ENCODE measurements at places on chromosomes 5 and 9.
A peak's percentile ranks its signal among the peaks of the same experiment; 100 is the strongest.

DNA sequence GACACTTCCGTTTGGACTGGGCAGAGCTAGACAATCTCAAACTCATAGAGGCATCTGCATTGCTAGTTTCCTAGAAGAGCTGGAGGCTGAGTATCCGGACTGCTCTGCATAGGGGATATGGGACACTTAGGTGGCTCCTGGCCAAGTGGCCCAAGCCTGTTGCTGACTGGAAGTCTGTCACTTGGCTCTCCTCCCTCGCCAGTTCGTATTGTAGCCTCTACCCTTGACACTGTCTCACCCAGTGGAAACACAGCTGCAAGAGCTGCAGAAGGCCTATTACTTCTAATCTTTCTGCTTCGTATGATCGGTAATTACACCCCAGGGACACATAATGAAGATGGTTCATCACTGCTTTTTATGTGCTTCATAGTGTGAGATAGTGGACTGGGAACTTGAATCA is 34.7 kb downstream of the ITGA1 start:
- DNase-seq: no peak

DNA sequence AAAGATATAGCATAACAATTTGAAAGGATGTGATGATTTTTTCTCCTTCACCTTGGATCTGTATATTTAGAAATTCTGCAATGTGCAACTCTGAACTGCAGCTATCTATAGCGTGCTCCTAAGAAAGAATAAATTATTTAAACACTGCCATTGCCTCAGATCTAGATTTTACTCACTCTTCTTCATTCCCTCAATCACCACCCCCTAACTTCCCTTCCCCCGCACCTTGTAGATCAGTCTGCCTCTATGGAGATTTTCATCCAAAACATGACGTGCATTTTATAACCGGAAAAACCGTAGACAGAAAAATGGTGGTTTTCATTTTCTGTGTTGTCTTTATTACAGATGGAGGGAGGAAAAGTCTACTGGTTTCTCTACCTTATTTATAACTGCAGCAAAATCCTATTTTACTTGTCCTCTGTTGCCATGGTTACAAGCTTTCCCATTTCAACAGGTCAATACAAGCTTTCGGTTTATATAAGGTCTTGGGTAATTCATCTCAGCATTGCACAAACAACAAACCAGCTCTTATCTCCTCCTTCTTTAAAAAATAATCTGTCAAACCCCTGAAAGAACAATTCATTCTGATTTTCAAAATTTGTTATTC is 480.0 kb downstream of the TAF11L14 start:
- DNase-seq: no peak

DNA sequence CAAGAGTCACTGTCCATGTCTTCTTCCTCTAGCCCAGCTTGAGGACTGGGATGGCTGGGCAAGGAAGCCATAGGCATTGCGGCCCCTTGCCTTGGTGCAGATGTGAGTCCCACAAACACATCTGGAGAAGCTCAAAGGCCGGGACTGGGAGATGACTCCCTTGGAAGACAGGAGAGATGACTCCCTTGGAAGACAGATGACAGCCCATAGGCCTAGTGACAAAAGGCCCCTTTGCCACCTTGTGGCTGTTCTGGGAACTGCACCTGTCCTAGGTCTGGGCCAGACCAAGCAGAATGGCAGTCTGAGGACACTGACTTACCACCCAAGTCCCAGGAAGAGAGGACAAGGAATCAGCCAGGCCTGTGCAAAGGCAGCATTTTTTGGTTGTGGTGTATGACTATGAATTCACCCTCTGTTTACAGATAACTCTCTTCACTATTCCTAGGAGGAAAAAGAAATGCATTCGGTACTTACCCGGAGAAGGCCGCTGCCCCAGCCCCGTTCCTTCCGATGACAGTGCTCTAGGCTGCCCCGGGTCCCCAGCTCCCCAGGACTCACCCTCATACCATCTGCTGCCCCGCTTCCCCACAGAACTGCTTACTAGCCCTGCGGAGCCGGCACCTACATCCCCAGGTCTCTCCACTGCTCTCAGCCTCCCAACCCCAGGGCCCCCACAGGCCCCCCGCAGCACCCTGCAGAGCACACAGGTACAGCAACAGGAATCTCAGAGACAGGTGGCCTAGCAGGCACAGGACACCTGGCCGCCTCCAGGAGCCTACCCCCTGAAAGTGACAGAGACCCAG is 30.8 kb downstream of the SKP1 start:
- DNase-seq: peak; percentile 85

GRCh38 chr5:100789694-100790093 is 113.4 kb downstream of the ST8SIA4 start:
- DNase-seq: no peak

DNA sequence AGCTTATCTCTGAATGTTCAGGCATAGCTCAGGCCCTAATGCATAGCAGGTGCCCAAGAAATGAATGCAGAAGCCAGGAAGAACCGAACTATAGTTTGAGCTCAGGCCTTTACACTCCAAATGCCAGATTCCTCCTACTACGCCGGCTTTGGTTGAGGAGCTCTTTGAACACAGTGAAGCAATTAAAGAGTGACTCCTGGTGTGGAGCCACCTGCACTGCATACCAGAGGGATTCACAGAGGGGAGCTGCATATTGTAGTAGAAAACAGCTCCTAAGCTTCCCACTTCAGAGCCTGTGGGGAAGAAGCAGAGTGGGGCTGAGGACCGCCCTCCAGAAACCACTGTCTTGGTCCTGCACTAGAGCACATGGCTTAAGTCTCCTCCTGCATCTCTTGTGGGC is 14.5 kb upstream of the KCNMB1 start:
- DNase-seq: no peak

Data from CD4-positive, alpha-beta T cell treated with Interleukin-12 subunit alpha and Interleukin-12 subunit beta, for 1 hour (primary cell).